ENCODE measurements at places on chromosomes 5 and 9.

DNA sequence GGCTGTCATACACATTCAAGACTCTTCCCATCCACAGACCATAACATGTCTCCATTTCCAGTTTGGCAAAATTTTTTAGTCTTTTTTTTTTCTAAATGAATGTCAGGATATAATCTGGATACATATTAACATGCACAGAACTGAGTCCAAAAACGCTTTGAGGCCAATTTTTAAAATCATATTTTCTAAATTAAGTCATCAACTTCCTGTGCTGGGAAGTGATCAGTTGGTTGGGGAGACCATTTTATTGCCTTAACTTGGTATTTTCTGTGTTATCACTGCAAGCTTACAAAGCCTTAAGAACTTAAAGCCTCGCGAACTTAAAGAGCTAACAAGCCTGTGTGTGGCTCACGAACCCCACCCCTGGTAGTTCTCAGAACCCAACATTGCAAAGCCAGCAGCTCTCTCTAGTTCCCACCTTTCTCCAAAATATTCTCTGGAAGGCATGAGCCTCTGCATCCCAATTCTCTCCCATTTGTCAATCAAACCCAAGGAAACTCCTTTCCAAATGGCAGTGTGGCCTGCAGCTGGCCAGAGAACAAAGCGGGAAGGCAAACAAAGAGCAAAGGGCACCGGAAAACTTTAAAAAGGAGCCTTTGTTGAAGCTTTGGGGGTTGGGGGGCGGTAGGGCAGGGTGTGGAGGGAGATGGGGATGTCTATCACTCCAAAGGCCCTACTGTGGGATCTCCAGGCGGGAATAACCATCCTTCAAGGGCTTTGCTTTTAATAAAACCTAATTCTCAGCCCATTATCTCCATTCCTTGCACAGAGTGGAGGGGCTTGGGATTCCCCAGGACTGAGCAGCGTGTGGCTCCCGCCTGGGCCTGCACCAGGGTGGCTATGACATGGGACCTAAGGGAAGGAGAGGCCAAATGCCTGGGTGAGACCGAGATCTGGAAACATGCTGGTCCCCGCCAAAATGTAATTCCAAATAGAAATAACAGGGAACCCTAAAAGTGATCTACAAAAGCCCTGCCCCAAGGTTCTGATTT lies 65.0 kb downstream of the ROR2 start:
- DNase-seq = no peak

DNA sequence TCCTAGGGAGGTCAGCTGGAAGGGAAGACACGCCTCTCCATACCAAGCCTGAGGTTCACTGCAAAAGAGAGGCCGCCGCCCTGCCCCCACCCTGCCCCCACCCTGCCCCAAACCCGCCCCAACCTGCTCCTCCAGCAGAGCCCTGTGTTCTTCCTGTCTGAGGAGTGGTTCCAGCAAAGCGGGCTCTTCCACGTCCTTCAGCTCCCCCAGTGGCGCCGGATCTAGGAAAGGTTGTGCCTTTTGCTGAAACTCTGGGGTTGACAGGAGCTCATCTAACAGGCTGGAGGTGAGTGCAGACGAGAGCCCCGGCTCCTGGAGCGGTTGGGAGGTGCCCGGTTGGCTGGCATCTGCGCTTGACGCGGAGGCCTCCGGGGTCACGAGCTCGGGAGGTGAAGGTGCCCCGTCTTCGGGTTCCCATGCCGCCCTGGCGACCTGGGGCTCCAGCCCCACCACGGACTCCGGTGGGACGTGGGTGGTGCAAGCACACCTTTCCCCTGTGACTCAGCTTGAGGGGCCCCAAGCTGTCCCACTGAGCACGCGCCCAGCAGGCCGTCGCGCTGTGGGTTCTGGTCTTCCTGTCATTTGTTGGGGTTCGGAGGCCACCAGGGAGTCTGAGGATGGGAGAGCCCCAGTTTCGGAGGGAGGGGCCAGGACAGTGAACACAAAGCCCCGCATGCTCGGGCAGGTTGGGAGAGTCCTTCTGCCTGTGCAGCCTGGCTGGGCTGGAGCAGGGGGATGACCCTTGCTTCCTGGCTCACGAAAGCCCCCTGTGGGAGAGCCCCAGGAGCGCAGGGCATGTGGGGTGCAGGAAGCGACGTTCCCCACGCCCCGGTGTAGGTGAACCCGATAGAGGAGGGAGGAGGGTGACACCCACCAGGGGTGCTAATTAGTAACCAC lies 1467.1 kb downstream of the FOXD4L5 start:
- peak; percentile 37 for DNase-seq

GRCh38 chr5:54902791-54903473 lies 82.5 kb downstream of the ESM1 start:
- no peak for DNase-seq

- DNase-seq = no peak
Measured at GRCh38 chr9:89531766-89532165, 33.9 kb upstream of the SEMA4D start.

DNA sequence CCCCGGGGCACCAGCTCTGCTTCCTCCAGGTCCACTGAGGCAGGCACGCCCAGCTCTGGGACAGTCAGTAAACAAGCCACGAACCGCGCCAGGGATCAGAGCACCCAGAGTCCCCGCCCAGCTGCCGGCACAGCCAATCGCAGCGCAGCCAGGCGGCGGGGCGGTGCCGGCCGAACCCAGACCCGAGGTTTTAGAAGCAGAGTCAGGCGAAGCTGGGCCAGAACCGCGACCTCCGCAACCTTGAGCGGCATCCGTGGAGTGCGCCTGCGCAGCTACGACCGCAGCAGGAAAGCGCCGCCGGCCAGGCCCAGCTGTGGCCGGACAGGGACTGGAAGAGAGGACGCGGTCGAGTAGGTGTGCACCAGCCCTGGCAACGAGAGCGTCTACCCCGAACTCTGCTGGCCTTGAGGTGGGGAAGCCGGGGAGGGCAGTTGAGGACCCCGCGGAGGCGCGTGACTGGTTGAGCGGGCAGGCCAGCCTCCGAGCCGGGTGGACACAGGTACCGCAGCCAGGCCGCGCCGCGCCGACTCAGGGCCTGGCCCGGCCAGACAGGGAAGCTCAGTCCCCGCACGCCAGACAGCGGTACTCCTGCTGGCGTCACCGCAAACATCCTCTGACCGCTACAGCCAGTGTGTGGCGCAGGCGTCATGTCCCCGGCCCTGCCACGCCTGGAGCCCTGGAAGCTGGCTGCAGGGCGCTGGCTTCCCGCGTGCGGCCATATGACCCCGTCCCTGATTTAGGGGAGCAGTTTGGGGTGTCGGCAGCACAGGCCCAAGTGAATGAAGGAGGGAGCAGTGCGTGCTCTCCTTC lies at the start of gene CTSL:
Gene CTSL, plus strand, starts transcription at position 220 of the 810 bp plus-strand sequence. CDS start 1,485 bp downstream, outside the sequence.
- peak; percentile 87 for DNase-seq

GRCh38 chr9:5453673-5454072 lies 3.3 kb downstream of the CD274 start:
- no peak for DNase-seq

GRCh38 chr5:121189342-121190305 lies 662.1 kb upstream of the FTMT start:
- no peak for DNase-seq

DNA sequence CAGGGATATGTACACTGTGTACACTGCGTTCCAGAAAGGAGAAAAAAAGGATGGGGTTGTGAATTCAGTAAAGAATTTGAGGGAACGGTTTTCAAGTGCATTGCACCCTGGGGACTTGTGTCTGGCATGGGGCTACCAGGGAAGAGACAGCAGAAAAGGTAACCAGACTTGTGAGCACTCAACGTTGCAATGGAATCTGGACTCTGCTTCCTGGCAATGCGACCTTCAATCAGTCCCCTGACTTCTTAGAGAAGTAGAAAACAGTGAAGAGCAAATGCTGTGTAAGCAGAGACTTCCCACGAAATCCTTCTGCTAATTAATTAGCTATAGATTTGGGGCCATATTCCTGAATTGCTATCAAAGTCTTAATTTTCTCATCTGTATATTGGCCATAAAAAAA lies 36.3 kb downstream of the MACIR start:
- DNase-seq = no peak

GRCh38 chr9:92963831-92964606 lies 16.7 kb downstream of the FGD3 start:
- DNase-seq = no peak

GRCh38 chr5:74679966-74680365 lies 5.1 kb upstream of the HEXB start:
- DNase-seq = no peak

- DNase-seq = no peak
Measured at GRCh38 chr5:39223565-39224156, 4.3 kb upstream of the FYB1 start.

DNA sequence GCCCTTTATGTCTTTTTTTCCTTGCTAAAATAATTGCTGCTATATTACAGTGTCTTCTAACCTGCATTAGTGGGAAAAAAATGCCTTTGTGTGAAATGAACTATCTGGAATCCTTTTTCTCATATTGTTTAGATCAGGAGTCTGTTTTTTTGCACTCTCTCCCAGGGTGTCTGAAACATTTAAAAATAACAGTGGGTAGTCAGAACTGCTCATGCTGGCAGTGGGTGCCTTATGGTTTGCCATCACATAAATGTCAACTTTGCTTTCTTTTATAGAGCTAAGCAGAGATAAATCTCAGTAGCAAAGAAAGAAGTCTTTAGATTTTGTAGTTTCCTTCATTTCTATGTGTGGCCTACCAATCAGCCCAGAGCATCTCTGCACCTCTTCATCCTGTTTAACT lies 347.8 kb upstream of the RGMB start:
- no peak for DNase-seq

DNA sequence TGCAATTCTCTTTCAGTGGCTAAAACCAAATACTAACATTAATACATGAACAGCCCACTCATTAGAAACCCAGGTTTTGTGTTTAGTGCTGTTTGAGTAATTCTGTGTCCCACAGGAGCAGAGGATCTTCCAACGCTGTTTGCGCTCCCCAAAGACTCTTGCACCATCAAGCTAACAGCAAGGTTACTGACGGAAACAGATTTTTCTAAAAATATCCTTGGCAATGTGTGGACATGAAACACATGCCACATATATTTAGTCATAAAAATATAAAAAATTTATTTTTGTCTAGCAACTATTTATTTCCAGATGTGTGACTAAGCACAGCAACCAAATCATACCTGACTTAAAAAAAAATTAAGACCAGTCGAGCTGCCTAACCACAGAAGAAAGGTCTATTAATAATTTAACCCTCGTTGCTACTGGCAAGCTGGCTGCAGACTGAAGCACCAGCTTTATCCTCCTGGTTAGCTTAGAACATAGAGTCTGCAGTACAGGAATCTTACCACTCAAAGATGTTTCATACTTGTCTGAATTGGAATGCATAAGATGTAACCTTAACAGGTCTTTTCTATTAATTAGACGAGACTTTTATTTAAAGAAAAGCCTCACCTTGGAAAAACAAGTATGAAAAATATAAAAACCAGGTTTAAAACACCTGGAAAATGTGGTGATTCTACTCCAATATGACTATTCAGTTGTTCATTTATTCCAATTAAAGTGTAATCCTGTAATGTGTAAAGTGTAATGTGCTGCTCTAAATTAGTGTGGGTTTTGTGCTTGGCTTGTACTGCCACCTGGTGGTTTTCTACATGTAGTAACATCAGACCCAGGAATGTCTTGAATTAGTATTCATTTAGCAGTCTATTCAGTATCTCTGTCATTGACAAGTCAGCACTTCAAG lies 272.5 kb downstream of the EPB41L4A start:
- peak; percentile 77 for DNase-seq

DNA sequence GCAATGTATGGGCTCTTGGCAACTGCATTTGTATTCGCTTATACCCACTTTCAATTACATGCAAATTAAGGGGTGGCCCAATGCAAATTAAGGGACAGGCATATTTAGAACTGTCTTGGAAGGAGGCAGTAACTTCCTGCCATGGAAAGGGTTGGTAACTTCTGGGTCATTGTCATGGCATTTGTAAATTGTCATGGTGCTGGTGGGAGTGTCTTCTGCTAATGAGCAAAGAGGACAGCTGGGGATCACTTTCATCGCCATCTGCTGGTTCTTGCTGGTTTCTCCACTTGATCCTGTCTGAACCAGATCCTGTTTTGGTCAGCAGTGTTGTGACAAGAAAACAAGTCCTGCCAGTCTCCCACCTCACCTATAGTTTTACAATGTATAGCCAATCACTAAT lies 23.3 kb upstream of the UGT3A2 start:
- no peak for DNase-seq

DNA sequence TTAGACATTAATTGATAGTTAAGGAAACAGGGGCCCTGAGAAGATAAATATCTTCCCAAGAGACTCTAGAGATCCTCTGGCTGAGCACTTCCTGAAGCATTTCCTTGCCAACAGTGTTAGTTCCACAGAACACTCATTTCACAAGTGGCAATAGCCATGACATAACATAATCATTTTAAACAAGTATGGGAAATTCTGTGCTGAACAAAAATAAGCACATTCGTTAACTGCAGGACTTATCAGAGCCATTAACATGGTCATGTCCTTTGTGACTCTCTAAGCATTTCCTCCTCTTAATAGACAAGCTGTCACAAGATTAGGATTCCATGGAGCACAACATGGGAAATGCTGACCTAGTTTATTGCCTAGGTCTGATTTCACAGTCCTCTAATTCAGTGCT lies 184.9 kb downstream of the SNX18 start:
- no peak for DNase-seq

- no peak for DNase-seq
Measured at GRCh38 chr5:179129607-179130071, 69.5 kb downstream of the ZNF354C start.

DNA sequence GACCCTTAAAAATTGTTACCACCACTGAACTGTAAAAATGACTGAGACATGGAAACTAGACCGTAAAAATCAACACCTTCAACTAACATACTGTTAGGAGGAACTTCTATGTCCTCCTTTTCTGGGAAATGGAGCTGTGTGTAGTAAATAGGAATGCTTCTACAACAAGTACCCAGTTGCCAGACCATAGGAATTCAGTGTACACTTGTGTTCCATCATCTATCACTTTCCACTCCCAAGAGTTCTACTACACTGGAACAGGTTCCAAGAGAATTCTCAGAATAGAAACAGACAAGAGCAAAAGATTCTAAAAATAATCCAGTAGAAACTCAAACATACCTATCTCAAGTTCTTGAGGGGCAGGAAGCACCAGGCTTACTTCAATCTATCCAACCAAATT lies 23.6 kb downstream of the UBAP2 start:
- no peak for DNase-seq

DNA sequence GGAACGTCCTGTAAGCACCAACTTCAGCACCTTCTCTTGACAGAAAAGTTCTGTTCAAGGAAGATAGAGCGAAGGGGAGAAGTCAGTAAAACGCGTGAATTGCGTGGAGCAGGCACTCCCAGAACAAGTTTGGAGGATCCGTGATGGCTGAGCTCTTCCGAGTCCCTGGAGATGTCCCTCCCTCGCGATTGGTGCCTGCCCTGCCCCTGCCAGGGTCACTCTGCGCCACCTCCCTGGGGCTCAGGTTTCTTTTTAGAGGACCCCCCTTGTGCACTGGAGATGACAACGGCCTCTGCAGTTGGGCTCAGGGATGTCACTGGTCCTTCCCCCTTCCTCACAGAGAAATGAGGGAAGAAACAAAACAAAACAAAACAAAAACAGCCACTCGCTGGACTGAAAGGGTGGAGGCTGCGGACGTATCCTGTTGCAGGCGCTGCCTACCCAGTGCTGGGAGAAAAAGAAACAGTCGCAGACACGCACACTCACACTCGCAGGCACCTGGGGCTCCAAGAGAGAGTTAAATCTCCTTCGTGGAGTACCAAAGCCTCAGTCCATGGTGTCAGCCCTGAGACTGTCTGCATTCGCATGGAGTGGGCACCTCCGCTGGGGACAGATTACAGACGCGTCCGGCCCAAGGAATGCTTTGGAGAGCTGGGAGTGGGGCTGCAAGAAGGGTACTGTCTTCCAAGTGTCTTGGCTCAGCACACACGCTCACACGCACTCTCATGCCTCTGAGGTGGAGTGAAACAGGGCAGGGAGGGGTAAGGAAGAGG lies 512.7 kb downstream of the SLCO4C1 start:
- no peak for DNase-seq

- DNase-seq = peak; percentile 76
Measured at GRCh38 chr5:141811287-141812155, 66.7 kb downstream of the PCDH1 start.
